ENCODE measurements at places on chromosomes 5 and 9.

DNA sequence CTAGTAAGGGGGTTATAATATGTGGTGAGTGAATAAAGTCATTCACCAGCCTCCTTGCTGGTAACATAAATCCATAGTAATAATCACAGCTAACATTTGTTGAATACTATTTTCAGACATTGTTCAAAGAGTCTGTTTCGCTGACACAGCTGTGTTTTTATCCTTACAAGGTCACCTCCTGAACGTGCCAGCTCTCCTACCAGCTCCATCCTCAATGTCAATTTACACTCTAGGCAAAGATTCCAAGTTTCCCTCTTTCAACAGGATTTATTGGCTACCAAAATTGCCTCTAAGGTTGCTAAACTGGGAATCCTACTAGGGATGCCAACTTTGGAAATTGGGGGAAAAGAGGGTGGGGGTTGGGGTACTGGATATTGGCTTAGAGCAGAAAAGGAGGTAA lies 30.7 kb upstream of the SMC5 start:
- DNase-seq: no peak

DNA sequence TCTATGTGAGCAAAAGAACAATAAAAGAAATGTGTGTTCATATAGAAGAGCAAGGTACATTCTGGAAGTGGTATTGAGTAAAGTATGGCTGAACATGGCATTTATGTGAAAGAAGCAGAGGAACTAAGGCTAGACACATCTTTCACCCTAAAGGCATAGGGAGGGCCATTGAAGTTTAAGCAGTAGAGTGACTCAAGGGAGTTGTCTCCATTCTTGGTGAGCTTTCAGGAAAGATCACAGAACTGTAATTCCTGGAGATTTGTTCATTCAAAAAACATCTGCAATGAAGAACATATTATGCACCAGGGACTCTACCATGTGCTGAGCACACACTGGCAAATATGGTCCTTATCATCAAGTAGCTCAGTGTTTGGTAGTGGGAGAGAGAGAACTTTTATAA lies 24.8 kb upstream of the HTR1A start:
- no peak for DNase-seq

- DNase-seq: no peak
These were observed 423.4 kb downstream of the ISL1 start for GRCh38 chr5:51806677-51807076.

- DNase-seq: no peak
These were observed 43.8 kb downstream of the WHRN start for GRCh38 chr9:114461468-114461867.

DNA sequence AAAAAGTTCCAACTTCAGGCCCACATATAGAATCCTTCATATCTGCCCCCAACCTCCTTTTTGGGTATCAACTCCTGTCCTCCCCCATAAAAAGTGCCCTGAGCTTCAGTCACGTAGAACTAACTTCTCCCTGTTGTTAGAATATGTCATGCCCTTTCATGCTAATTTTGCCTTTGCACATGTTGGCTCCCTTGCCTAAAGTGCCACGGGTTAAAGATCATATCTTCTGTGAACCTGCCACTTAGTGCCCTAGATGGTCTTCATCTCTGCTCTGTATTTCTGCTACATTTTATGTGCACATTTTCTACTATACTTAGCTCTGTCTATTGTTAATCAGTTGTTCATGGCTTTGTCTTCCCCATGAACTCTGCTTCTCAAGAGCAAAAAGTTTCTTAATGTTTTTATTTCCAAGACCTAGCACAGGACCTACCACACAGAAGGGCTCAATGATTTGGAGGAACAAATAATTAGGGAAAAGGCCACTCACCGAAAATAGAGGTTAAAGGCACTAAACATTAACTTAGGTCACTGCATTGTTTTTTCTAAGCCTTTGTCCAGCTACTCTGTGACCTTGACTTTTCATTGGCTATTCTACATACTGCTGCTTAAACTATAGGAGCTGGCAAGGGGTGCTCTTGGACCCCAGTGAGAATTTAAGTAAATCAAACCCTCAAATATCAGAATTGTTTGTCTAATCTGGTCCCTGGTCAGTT lies 94.3 kb downstream of the ARSB start:
- no peak for DNase-seq

- DNase-seq: no peak
These were observed 103.5 kb downstream of the NPR3 start for GRCh38 chr5:32814620-32815019.

DNA sequence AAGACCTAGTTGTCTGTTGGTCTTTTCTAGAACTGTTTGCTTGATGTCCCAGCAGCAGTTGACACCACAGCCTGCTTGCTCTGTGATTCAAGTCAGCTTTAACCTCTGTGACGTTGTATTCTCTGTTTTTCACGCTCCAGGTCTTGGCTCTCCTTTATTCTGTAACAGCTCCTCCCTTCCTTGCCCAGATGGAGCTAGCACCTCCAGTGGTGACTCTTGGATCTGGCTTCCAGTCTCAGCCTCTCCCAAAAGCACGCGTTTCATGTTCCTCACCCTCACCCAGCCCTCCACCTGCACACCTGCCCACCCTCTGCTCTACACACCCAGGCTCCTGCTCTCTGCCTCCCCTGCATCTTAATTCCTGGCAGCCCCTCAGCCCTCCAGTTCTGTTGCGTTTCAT lies 50.6 kb downstream of the DMRT1 start:
- no peak for DNase-seq

GRCh38 chr5:127471211-127471610 lies 46.2 kb upstream of the PRRC1 start:
- no peak for DNase-seq

DNA sequence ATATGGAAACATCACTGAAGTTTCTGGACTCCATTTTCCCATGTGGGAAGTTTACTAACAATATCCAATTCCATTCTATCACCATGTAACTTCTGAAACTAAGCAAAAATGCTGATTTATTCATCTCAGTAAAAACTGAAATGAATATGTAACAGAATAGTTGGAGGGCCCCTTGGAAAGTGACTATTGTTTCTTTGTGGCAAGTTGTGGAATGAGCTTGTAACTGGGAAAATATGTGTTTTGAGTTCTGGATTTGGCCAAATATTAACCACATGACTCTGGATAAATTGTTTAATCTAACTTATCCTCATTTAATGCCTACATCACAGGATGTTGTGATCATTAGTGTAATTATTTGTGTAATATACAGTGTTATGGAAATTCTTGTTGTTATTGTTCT lies 619.3 kb downstream of the TLE4 start:
- DNase-seq: peak; percentile 13

GRCh38 chr9:86842573-86842972 lies 104.7 kb downstream of the GAS1 start:
- no peak for DNase-seq

DNA sequence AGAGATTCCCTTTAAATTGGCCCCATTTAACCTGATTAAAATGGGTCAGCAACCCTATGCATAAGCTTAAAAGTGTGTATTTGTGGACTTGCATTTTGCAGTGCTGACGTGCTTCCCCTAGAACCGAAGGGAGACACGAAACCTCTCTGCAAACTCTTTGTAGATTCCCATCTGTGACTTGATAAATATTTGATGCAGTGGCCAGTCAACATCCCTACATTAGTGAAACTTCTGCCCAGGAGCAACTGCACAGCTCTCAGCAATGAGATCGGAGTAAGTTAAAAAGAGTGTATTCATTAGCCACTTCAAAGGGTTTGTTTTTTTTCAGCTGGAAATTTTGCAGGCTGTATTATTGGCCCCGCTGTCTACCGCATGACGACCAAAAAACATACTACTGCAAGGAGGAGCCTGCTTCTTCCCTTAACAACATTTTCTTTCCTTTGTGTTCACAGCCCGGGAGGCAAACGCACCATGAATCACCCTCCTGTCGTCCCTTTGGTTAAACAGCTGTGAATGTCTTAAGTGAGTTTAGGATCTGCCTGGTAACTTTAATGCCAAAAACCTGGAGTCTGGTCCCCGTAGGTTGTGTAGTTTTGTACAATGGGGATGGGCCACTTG lies 38.0 kb upstream of the TCERG1 start:
- DNase-seq: no peak

- DNase-seq: no peak
These were observed 506.5 kb downstream of the ISL1 start for GRCh38 chr5:51889703-51890102.

DNA sequence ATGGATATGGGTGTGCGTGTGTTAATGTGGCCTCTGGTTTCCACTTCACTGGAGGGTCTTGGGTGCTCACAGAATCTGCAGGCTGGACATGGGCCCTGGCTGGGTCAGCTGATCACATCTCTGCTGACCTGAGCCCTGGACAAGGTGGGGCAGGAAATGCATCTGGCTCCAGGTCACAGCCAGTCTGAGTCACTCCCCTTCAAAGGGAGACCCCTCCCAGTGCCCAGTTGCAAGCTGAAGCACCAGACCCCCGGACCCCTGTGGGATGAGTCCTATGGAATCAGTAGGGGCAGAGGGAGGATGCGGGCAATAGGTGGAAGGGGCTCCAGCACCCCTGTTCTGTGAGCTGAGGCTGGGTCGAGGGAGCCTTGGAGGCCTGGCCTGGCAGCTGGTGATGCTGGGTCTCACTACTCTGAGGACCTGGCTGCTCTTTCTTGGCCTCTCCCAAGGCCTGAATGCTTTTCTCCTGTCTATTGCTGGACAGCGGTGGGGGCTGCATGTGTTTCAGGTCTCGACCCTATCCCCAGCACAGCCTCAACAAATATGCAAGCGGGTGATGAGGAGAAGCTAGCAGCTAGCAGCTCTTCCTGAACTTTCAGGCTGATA lies 54.5 kb downstream of the PHF2 start:
- DNase-seq: no peak

DNA sequence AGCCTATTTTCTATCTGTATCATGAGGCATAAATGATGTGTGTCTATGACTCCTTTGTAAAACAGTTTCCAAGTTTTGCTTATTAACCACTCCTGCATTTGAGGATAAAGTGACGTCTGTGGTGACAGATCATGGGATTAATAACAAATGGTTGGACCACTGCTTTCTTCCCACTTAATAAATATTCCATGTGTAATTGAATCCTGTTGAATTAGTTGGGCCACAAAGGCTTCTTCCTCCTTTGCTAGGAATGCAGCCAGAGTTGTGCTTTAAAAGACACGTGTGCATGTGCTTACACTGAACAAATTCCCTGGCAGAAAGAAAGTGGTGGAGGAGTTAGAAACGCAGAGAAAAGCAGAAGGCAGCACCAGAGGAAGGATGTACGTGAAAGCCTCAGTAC lies 150.2 kb downstream of the ACTBL2 start:
- DNase-seq: no peak
